ENCODE measurements at places on chromosomes 7 and 10.
A peak's percentile ranks its signal among the peaks of the same experiment; 100 is the strongest.

GRCh38 chr7:97022491-97023306 lies 1.9 kb downstream of the DLX5 start:
- DNase-seq = no peak

DNA sequence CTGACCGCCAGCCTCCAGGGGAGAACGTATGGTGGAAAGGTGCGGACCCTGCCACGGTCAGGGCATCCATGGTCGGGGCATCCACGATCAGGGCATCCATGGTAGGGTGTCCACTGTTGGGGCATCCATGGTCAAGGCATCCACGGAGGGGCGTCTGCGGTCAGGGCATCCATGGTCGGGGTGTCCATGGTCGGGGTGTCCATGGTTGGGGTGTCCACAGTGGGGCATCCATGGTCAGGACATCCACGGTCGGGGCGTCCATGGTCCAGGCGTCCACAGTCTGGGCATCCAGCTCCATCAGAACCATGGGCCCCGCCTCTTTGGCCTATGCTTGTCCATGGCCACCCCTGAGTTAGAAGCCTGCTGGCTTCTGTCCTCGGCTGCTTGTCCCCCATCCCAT lies 148.1 kb downstream of the ADARB2 start:
- DNase-seq = peak; percentile 35

GRCh38 chr10:129715805-129716204 lies 248.3 kb downstream of the EBF3 start:
- DNase-seq = no peak

DNA sequence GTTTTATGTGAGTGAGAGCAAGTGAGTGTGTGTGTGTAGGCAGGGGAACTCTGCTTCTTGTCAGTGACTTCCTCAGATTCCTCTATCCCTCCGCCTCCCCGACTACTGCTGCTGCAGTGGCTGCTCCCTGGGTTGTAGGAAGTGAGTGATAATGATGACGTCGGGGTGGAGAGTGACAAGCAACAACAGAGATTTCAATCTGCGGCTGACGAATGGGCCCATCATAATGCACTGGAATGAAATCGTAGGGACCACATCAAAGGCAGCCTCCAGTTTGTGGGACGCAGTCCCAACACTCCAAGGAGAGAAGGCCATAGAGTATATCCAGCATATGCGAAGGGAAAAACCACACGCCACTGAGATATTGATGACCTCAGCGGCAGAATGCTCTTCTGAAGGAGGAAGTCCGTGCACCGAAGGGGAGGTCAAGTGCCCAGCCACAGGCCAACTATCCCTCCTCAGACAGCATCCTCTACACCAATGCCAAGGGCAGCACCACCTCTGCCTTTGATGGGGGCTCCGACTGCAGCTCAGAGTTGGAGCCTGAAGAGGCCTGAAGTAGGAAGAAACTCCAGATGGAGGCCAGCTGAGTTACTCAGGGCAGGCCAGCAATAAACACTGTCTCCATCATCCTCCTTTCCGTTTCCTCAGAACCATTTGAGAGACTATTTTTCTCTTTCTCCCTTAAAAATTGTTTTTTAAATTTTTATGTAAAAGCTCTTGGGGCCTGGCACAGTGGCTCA lies 11.3 kb upstream of the STMP1 start:
- no peak for DNase-seq

DNA sequence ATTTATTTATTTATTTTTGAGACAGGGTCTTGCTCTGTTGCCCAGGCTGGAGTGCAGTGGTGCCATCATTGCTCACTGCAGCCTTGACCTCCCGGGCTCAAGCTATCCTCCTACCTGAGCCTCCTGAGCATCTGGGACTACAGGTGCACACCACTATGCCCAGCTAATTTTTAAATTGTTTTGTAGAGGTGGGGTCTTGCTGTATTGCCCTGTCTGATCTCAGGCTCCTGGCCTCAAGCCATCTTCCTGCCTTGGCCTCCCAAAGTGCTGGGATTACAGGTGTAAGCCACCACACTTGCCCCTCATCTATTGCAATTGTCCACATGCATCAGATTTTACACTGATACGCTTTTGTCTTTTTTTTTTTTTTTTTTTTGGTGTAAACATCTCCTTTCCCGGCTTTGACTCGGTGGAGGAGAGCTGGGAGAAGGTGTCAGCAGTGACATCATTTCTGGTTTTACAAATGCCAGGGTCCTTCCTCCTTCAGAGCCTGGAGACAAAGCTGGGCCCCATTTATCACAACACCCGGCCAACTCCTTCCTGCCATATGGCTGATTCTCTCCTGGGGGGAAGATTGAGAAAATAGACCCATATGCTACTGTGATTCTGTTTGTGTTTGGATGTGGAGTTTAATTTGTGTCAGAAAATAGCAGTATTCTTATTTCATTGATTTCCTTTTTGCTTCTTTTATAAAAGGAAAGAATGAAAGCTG lies 61.3 kb downstream of the GALNT17 start:
- DNase-seq = no peak

DNA sequence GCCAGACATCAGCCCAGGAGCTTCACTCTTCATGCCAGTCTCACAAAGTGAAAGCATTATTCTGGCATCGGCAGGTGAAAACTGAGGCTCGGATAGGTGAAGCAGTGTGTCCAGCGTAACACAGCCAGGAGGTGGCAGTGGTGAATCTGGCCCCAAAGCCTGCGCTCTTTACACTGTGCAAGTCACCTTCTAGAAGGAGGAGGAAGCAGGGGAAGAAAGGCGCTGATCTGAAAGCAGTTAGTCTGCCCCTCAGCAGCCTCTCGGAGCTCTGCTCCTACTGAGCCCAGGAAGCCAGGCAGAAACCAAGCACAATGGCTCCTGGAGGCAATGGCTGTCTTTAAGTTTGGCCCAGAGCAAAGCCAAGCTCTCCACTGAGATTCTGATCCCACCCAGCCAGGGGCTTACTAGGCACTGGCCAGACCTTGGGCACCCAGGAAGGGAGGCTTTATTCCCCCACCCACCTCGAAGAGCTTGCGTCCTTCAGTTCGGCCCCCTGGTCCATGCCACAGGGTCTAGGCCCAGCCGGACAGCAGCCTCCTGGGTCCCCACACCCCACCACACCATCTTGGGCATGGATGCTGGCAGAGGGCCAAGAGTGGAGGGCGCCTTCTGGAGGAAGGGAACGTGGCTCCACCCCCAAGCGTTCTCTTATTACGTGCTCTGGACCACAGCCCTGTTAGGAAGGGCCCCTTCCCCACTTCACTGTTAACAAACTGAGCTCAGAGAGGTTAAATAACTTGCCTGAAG lies 104.5 kb downstream of the GRID1 start:
- DNase-seq = no peak

DNA sequence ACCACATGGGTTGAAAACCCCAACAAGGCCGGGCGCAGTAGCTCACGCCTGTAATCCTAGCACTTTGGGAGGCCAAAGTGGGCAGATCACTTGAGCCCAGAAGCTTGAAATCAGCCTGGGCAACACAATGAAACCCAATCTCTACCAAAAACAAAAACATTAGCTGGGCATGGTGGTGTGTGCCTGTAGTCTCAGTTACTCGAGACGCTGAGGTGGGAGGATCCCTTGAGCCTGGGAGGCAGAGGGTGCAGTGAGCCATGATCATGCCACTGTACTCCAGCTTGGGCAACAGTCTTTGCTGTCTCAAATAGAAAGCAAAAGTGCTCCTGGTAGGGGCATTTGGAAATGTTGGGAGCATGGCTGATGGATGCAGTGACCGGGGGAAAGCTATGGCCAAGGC lies 209.6 kb upstream of the PLXNA4 start:
- no peak for DNase-seq

GRCh38 chr7:75955331-75955955 lies 39.0 kb downstream of the TMEM120A start:
- DNase-seq = no peak

- DNase-seq = no peak
Measured at GRCh38 chr10:132361581-132362101, 29.6 kb downstream of the LRRC27 start.
